Stimulated activated CD4-positive, alpha-beta T cell treated with anti-CD3 and anti-CD28 coated beads, TNF-alpha, amount 100 ng/mL, for 24 hours (primary cell): ENCODE measurements at places on chromosomes 4 and X.

DNA sequence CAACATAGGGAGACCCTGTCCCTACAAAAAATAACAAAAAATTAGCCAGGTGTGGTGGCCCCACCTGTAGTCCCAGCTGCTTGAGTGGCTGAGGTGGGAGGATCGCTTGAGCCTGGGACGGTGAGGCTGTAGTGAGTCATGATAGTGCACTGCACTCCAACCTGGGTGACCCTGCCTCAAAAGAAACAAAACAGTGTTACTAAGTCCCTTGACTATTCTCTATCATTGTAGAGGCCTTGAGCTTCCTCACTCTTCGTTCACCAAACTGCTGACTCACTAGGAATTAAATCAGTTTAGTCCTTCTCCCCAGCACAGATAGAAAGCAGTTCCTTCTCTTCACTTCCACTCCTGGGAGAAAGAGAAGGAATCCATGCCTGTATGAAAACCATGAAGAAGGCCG lies 14.5 kb downstream of the CDS1 start:
- DNase-seq: no peak

DNA sequence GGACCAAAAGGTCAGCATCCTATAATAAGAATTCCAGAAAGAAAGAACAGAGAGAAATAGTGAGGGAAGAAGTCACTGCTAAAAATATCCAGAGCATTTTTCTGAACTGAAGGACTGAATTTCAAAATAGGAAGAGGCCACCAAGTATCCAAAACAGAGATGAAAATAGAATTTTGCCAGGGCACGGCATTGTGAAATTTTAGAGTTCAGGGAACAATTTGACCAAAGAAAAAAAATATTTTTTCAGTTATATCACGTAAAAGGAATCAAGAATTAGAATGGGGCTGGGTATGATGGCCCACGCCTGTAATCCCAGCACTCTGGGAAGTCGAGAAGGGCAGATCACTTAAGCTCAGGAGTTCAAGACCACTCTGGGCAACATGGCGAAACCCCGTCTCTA lies 65.4 kb downstream of the FGFBP1 start:
- DNase-seq: no peak

DNA sequence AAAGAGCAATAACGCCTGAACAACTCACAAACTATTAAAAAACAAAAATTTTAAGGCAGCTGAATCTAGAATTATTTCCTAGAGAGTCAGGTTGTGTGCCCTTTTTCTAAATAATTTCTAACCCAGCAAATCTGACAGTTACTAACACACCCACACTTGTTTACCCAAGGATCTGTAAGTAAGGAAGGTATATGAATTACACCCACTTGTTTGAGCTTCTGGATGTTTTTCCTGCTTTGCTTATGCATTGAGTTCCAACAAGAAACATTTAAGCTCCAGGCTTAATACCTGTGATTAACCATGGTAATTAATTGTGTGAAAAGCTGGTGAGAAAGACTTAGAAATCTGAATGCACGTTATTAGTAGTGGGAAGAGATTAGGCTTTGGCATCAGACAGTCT lies 1.5 kb downstream of the NIPAL1 start:
- DNase-seq: no peak

- DNase-seq: no peak
These were observed 6.8 kb upstream of the WDR13 start for GRCh38 chrX:48590203-48591103.

DNA sequence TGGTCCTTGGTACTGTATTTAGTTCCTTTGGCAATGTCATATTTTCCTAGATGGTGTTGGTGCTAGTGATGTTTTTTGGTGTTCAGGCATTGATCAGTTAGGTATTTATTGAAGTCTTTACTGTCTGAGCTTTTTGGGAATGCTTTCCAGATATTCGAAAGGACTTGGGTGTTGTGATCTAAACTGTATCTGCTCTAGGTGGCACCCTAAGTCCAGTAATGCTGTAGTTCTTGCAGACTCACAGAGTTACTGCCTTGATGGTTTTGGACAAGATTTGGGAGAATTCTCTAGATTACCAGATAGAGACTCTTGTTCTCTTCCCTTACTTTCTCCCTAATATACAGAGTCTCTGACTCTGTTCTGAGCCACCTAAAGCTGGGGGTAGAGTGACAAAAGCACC lies 513.6 kb upstream of the PITX2 start:
- DNase-seq: no peak

- DNase-seq: no peak
These were observed 10.5 kb upstream of the FGF16 start for GRCh38 chrX:77436682-77437081.

DNA sequence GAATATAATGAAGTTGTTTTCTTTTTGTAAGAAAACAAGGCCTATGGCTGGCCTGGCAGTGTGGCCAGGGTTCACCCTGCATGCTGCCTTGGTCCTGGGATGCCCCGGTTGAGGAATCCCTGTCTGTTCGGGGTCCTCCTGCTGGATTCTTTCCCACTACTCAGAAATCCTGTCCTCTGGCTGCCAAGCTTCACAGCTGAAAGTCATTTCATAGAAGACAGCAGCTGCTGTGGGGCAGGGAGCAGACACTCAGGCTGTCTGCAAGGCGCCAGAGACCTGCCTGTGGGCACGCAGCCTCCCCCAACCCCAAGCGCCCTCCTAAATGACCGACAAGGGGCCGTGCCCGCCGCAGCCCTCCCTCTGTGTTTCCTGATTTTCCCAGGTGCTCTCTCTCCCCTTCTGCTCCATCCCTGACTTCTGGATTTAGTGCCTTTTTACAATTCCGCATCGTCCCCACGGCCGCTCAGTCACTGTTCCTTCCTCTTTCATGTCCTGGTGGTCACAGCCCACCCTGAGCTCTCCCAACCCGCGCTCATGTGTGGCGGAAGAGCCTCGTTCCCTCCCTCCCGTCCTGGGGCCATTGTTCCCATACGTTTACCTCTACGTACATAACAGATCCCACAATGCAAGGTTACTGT lies 27.5 kb downstream of the ZFYVE28 start:
- DNase-seq: no peak

GRCh38 chr4:35105486-35105885 lies 1138.8 kb downstream of the ARAP2 start:
- DNase-seq: no peak

- DNase-seq: no peak
These were observed 427.3 kb upstream of the RASGEF1B start for GRCh38 chr4:81898862-81899504.

DNA sequence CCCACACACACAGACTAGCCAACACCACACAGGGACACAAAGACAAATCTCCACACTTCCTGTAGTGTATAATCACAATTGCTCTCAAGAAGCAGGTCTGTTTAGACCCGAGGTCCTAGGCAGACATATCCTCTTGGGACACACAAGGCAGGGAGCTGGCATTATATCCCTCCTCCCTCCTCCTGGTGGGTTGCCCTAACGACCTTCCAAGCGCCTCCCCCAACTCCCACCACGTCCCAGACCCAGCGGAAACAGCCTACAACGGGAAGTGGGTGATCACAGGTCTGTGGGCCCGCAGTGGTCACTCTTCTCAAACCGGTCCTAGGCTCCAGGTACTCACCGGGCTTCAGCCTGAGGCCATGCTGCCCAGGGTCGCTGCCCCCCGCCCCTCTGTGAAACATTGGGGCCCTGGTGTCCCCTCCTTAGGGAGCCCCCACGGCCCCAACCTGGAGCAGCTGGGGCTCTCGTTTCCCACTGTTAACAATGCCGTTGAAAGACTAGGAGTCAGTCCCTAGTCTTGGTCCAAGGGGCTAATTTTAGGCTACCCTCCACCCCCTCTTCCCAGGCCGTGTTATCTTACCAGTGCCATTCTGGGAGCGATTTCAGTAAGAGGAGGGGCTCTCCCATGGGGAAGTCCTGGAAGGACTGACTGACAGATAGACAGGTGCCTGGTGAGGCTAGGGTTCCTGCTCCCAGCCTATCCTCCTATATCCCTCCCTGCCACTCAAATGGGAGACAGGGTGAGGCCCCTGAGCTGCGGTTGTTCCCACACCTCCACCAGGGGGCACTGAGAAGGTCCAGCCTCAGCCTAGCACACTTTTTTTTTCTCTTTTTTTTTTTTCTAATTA lies at the start of gene ASB12:
Gene ASB12 (minus strand): TSS at position 485 of the 848 bp plus-strand sequence. CDS start 4,957 bp downstream, outside the sequence.
- no peak for DNase-seq

DNA sequence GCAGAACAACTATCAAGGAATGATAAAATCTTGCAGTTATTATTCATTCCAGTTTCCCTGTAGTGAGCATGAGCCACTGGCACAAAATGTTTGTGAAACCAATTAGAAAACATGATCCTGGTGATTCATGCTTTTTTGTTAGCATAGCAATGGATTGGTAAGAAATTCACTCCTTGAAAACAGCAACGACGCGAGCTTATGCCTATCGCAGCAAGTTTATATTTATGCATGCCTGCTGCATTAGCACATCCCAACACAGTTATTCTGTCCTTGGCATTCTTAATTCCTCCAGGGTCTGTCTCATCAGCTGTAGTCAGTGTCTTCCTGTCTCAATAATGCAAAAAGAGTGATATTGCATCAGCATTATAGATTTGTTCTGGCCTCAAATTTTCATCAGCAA lies 975.9 kb downstream of the STIM2 start:
- no peak for DNase-seq

GRCh38 chr4:77821775-77822174 lies 2.6 kb upstream of the CNOT6L start:
- DNase-seq: peak; percentile 25

DNA sequence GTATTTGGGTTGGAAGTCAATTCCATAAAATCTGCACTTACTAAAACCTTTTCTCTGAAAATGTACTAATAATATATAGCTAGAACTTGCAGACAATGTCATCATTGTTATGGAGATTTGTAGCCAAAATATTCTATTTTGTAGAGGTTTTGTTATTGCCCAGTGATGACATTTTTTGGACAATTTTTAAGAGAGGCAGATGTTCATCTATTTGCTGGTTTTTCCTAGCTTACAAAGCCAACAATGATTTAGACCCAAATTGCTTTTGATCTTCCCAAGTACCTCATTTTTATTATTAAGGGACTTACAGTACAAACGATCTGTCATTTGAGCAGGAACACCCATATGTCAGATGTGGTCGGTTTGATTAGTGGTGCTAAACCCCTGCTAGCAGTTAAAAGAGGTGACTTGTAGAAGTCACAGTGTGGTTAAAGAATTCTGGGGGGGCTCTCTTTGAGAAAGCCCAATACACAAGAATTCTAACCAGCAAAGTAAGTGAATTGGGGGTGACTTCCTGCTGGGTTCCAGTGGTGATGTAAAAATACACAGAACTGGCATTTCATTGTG lies 136.2 kb downstream of the KIT start:
- no peak for DNase-seq

DNA sequence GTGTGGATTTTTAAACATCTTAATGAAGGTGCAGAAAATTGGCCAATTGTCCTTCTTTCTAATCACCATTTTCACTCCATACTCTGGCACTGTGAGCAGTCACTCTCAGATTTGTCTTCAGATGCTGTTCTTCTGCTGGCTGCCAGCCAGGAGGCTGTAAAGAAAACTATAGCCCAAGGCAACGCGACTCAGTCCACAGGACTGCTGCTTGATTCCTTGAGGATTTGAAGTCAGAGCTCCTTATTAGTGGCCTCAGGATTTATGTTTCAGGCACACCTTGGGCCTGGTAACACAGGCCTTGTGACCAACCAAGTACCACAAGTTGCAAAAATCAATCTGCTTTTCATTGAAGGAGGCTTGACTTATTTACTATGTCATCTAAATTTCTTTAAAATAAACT lies 342.6 kb downstream of the GPM6A start:
- no peak for DNase-seq

GRCh38 chr4:17066972-17067371 lies 168.5 kb upstream of the LDB2 start:
- no peak for DNase-seq

GRCh38 chr4:25159837-25160713 lies at the start of gene SEPSECS:
TSS of gene SEPSECS (minus strand) at chr4:25160449. CDS start at chr4:25160369, 80 bp downstream.
- DNase-seq: peak; percentile 94

DNA sequence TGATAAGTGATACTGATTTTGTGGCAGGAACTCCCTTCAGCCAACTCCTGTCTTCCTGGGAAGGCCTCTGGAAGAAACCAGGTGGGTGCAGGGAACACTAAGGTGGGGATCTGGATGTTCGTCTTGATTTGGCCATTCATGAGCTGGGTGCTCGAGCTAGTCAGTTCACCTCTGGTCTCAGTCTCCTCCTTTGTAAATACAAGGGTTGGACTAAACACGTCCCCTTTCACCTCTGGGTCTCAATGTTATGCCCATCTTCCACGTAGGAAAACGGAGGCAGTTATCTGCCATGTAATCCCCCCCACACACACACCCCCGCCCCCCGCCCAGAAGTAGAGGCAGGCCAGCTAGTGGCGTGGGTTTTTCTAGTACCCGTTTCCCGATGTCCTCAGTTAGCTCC lies 4.1 kb upstream of the RS1 start:
- no peak for DNase-seq

GRCh38 chrX:101659601-101660063 lies at the start of gene ARMCX2:
TSS of gene ARMCX2 (minus strand) at chrX:101659850. CDS start at chrX:101657588, 2,262 bp downstream.
- DNase-seq: no peak

DNA sequence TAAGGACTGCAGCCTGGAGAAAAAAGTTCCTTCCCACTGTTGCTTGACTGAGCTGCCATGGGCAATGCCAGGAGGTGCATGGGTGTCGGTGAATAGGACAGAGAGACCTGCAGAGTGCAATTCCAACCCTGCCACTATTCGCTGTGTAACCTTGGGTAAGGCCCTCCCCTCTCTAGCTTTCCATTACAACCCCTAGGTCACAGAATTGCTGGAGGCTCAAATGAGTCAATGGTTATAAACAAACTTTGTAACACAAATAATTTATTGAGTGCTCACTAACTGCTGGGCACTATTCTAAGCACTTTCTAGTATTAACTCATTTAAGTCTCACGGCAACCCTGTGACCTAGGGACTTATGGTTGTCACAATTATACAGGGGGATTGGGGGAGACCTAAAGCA lies 37.8 kb downstream of the PJA1 start:
- DNase-seq: no peak

DNA sequence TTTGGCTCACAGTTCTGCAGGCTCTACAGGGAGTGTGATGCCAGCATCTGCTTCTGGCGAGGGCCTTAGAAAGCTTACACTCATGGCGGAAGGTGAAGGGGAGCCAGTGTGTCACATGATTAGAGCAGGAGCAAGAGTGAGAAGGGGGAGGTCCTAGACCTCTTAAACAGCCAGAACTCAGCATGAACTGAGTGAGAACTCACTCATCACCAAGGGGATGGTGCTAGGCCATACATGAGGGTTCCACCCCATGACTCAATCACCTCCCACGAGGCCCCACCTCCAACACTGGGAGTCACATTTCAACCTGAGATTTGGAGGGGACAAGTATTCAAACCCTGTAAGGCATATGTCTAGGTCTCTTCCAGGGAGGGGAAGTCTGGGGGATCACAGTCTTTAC lies 33.4 kb downstream of the SPRY1 start:
- DNase-seq: no peak

- no peak for DNase-seq
These were observed 54.9 kb downstream of the COL4A5 start for GRCh38 chrX:108494406-108495090.

DNA sequence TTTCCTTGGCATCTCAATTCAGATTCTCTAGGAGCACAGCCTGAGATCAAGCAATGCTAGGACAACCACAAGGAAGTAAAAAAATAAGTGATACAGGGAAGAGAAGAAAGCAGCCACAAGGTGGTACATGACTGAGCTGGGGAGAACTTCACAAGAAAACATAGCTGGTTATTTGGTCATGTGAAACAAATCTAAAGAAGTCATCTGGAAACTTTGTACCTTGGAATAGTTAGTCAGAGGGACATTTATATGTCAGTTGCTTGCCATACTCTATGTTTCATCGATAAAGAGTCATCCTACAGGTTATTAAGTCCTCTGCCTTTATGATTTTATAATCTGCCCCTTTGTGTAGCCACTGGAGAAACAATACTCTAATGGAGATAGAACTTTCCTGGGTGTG lies 575.1 kb downstream of the IL15 start:
- DNase-seq: no peak

GRCh38 chr4:24973747-24974601 lies 56.8 kb downstream of the LGI2 start:
- no peak for DNase-seq
